RWPE1 (cell line): ENCODE measurements at places on chromosomes 11 and 22.

DNA sequence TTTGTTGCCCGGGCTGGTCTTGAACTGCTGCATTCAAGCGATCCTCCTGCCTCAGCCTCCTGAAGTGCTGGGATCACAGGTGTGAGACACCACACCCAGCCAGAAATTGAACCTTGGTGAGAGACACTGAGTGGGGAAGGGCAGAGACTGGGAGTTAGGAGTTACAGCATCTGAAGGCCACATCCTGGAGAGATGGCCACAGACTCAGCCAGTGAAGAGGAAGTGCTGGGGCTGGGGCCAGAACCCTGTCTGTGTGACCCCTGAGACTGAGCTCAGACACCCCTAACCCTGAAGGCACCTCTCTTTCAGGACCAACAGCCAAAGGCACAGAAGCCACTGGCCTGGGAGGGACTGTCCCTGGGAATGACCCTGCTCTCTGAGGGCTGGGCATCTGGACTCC, 33.8 kb downstream of the TXN2 start:
- DNase-seq, result no peak

- peak; percentile 77 for DNase-seq
These were observed at the start of gene FAM89B for GRCh38 chr11:65572356-65573051. FAM89B (plus strand) TSS chr11:65572538; CDS start chr11:65572670, 132 bp downstream.

DNA sequence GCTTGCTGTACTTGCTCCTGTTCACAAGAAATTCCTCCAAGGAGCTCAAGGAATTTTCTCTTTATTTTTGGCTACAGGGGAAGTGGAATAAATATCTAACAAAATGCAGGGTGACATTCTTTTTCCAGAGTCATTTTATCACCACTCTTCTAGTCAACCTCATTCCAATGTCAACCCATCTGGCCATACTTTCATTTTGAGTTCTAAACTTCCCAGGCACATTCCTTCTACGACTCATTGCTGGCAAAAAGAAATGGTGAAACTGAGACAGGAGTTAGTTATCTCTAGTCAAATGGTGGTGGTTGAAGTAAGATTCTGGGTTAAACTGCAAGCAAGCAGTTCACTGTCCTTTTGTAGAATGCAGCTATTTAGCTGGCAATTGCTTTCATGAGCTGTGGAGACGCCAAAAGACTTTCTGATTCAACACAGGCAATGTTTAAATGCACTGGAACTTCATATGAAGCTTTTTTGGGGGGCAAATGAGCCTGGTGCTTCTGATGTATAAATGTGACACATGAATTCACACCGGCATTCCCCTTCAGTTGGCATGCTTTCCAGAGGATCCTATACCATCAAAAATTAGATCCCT, 304.6 kb downstream of the CADM1 start:
- no peak for DNase-seq

- peak; percentile 45 for DNase-seq
These were observed 857 bp downstream of the ARCN1 start for GRCh38 chr11:118572981-118573550.

- no peak for DNase-seq
These were observed 17.9 kb downstream of the PTPN5 start for GRCh38 chr11:18773681-18774080.

DNA sequence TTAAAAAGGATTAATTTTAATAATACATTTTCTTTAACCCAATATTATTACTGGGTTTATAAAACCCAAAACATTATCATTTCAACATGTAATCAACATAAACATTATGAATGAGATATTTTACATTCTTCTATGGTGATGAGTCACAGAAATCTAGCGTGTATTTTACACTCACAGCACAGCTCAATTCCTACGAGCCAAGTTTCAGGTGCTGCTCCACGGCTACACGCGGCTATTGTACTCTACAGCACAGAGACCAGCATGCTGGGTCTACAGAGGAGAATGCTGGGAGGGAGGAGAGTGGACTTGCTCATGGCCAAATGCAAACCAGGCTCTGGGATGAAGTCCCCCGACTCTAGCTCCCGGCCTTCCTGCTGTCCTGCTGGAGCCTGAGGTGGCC, 72.0 kb upstream of the LMO1 start:
- no peak for DNase-seq

- DNase-seq, result no peak
These were observed 1329.0 kb downstream of the LRRC4C start for GRCh38 chr11:40130427-40130826.

- DNase-seq, result no peak
These were observed 27.7 kb upstream of the CHKA start for GRCh38 chr11:68148879-68149278.

DNA sequence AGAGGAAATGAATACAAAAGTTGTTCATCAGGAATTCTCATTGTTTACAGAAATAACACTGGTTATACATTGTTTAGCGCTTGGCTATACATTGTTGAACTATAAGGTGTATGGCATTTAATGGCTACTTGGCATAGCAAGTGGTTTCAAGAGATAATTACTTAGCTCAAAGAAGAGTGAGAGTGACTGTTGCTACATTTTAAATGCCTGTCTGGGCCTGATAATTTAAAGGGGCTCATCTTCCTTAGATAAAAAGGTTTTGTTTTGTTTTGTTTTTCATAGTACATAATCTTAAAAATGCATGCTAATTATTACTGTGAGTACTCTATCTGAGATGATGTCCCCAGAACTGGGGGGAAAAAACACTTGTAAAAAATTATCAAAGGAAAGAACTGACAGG, 1.5 kb upstream of the SMPD1 start:
- DNase-seq, result no peak

- no peak for DNase-seq
These were observed 10.6 kb upstream of the SLC22A12 start for GRCh38 chr11:64580412-64580811.

DNA sequence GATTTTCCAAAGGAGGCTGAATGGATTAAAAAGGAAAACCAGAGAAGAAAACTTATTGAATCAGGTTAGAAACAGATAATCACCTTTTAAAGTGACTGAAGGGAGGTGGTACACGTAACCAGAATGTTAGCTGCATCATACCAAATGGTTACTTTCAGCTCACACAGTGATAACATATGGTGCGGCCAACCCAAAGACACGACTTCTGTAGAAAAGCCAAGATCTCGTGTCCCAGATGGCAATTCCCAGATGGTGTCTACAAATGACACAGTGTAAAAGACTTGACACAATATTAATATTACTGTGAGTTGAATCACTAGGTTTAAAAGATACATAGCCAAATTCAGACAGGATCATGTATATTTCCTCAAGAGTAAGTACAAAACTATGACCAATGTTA, 5.2 kb downstream of the PPP2R1B start:
- DNase-seq, result no peak

- peak; percentile 90 for DNase-seq
These were observed at the start of gene PPP2R1B for GRCh38 chr11:111765984-111766833. PPP2R1B (minus strand) TSS chr11:111766389; CDS start chr11:111766361, 28 bp downstream.

- DNase-seq, result no peak
These were observed 11.8 kb upstream of the OR10G7 start for GRCh38 chr11:124052966-124053365.

DNA sequence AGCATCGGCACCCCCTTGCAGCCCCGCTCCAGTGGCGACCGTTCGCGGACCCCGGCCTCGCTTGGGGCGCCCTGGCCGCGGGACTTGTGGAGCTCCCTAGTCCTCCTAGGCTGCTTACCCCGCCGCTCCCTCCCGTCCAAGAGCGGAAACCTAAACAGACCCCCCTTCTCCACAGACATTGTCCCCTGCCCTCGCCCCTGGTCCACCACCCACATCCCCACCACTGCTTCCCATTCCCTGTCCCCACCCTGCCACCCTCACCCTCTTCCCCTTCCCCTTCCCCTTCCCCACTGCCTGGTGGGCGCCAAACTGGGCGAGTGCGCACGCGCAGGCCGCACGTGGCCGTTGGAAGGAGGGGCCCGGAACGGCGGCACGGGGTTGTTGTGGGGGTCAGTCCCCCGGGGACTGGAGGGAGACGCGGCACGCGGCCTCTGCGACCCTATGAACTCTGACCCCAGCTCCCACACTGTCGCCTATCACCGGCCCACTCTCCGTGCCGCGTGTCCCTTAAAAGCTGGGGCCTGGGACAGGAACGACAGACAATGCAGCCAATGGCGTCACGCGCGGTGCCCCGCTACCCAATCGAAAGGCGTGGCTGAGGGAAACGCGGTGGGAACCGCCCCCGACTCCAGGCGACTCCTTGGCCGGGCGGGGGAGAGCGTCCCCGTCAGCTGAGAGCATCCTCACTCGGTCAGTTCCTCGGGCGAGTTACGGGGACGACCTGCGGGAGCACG, at the start of gene SNX32:
Gene SNX32 (plus strand): TSS at position 667 of the 734 bp plus-strand sequence. CDS start 103 bp downstream, outside the sequence.
- peak; percentile 92 for DNase-seq

DNA sequence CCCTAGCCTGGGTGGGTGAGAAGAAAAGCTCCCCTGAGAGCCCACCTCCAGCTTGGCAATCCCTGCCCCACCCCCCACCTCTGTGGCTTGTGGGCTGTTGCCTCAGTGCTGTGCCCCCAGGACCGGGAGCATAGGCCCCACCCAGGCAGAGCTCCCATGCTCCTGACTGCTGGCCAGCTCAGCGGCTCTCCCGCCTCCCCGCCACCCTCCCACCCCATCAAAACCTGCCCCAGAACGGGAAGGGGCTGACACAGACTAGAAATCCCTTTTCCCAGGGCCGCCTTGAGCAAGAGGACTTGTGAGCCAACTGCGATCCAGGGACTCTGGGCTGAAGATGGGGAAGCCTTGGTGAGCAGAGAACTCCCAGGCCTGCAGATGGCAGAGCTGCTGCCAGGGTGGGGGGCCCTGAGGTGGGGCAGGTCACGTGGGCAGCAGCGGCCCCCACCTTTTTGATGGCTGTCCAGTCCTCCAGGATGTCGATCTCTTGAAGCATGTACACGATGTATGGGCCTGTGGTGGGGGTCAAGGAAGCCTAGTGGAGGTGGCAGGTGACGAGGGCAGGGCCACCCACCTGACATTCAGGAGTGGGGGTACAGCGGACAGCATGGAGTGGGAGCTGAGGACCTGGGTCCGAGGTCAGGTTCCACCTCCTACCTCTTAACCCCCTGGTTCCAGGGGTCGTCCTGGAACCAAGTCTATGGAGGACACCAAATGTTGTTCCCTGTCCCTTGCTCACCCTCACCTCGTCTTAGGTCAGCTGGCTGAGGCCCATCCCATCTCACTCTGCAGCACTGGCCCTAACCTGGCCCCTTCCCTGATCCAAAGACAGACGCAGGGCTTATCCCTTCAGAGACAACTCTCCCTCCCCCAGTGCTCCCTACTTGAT, 2.3 kb upstream of the RIN1 start:
- no peak for DNase-seq

GRCh38 chr22:47798229-47798628, 1035.8 kb downstream of the TBC1D22A start:
- no peak for DNase-seq

GRCh38 chr11:101889767-101890166, 25.0 kb upstream of the CEP126 start:
- no peak for DNase-seq

GRCh38 chr11:113874581-113875233, 665 bp downstream of the USP28 start:
- peak; percentile 25 for DNase-seq

DNA sequence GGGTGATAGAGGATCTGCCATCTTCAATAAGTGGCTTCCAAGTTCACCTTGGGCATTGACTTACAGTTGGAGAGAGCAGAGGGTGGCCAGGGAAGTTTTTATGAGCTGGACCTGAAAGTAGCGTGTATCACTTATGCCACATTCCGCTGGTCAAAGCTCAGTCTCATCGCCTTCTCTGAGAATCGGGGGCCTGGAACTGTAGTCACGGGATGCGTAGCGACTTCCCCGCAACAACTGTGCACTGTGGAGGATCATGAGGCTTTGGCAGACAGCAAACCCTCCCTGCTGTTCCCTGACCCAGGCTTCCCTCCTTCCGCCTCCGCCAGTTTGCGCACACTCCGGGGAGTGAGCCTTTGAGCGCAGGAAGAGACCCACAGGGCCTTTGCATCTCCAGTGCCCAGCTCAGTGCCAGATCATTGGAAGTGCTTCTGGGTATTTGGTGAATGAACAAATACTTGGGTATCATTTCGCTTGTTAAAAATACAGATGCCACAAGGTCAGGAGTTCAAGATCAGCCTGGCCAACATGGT, 95.5 kb downstream of the CEP164 start:
- no peak for DNase-seq

- peak; percentile 56 for DNase-seq
These were observed 55.1 kb downstream of the PACSIN2 start for GRCh38 chr22:42959576-42960509.

GRCh38 chr22:35437049-35437448, 37.1 kb downstream of the MCM5 start:
- DNase-seq, result peak; percentile 65
